ENCODE measurements at places on chromosomes 1 and 21. TPM values are rescaled to one million over a fixed set of nuclear protein-coding genes. Genes with fewer than 3 reads are reported as not detected.

DNA sequence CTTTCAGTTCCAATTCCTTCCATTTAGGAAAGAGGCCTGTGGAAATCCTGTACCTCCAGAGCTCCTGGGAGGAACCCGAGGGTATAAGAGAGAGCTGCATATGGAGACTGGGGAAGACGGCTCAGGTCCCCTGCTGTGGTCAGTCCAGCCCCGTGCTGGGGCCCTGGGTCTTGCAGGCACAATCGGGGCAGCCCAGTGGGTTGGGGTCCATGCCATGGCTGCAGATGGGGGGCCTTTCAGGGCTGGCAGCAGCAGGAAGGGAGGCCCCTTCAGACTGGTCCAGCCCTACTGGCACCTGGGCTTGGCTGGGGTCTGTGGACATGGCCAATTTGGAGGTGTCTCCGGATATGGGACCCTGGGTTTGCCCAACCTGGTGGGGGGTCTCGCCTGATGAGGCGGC is 18.2 kb downstream of the HTR6 start:
- DNase-seq: no peak

DNA sequence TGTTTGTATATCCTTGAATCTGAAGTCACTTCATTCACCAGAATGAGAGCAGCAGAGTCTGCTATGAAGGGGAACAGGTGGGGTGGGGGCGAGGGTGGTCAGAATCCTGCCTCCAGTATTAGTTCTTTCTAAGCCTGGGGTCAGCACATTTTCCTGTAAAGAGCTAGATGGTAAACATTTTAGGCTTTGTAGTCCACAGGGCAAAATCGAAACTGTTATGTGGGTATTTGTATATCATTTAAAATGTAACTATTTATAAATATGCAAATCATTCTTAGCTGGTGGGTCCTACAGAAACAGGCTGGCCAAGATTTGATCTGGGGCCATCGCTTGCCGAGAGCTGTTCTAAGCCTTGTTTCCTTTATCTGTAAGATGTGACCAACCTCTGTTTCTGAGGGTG is 96.0 kb downstream of the IGSF21 start:
- no peak for DNase-seq

DNA sequence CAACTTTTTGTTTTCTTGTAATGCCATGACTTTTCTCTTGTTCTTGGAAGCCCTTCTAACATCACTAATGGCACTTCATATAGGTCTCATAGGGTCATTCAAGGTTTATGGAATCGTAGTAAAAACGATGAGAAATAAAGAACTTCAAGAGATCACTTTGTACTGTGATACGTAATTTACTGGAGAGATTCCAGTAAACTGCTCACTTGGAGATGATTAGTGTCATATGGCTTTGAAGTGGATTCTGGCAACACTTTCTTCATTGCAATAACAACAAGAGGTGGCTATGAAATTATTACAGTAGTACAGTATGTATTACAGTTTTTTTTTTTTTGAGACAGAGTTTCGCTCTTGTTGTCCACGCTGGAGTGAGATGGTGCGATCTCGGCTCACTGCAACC is 103.4 kb downstream of the RUSC1 start:
- peak; percentile 64 for DNase-seq

- no peak for DNase-seq
These were observed 38.1 kb downstream of the SLC44A3 start for GRCh38 chr1:94858276-94858675.

- no peak for DNase-seq
These were observed 300.8 kb downstream of the DISC1 start for GRCh38 chr1:231927431-231927830.

CCDC30 gene
- total RNA-seq: 13.5 TPM

DNA sequence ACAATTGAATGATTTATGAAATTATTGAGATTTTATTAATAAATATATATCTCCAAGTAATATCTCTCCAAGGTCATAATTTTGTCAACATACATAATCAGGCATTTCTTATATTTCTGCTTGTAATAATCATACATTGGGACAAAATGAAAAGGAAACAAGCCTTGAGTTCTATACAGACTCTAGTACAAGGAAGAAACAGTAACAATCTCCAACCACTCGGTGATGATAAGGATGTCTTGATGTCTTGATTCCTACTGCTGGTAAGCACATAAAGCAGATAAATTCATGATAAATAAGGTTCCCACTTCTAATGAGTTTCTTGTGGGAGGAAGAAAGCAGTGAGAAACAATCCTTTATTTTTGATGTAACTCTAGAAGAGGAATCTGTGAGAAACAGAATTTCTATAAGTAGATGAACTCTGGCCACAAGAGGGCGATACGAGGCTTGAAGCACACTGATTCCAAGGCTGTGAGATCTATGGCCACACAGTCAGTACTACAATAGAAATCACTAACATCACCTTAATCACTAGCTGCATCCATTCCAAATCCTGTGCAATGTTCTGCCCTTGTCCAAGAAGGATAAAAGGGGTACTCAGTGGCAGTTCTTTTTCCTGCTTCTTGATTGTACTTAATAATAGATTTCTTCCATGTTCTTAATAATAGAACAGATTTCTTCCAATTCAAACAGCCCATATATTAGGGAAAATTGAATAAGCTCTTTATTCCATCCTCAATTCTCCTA is 41.4 kb upstream of the LRRC8B start:
- peak; percentile 89 for DNase-seq

IL20 gene
- total RNA-seq: not detected

DNA sequence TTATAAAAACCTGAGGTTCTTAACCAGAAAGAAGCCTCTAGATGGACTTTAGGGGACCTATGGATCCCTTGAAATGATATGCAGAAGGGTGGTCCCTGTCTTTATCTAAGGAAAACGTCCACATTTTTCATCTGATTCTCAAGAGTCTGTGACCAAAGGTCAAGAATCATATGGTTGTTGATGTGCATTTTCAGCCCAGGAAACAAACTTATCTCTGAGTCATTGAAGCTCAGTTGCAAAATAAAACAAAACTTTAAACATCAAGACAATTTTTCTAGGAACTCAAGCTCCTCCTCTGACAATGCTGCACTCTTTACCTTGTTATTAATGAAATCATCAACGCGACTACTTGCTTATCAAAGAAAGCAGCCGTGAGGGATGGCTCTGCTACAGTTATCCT is 83.3 kb downstream of the TIAM1 start:
- no peak for DNase-seq

DNA sequence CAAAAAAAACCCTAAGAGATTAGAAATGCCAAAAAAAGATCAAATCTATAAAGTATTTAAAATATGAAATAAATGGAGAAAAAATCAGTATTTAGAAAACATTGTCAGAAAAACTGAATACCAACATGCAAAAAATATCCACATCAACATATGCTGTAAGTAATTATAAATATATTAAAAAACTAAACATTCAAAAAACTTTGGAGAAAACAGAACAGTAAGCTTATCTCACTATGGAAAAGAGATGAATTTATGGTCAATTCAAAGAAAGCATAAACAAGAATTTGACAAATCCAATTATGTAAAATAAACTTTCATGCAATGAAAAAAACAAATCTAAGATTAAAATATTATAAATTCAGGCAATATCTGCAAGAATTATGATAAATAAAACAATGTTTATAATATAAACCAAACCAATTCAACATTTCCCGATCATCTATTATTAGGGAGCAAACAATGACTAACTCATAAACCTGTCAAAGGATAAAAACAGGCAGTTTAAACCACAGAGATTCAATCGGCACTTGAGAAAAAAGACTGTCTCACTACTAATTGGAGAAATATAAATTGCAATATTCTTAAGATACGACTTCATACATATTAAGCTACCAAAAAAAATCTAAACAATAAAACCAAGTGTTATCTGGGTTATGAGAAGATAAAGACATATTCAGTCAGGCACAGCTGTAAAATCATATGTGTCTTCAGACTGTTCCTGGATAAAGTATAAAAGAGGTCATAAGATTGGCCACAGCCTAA is 21.8 kb downstream of the EYA3 start:
- DNase-seq: no peak

SLC45A1 gene
- total RNA-seq: 0.74 TPM

SPRR2A gene
- not detected for total RNA-seq

FLVCR1 gene
- 8.6 TPM for total RNA-seq

KAZN gene
- 12.9 TPM for total RNA-seq

- no peak for DNase-seq
These were observed 1.4 kb upstream of the CSF3R start for GRCh38 chr1:36484099-36484498.

- DNase-seq: peak; percentile 22
These were observed 66.3 kb downstream of the CD58 start for GRCh38 chr1:116504308-116505156.

MAGI3 gene
- total RNA-seq: 137 TPM

CD1E gene
- total RNA-seq: 1.3 TPM

- no peak for DNase-seq
These were observed 3.0 kb downstream of the RXFP4 start for GRCh38 chr1:155944444-155944799.

DNA sequence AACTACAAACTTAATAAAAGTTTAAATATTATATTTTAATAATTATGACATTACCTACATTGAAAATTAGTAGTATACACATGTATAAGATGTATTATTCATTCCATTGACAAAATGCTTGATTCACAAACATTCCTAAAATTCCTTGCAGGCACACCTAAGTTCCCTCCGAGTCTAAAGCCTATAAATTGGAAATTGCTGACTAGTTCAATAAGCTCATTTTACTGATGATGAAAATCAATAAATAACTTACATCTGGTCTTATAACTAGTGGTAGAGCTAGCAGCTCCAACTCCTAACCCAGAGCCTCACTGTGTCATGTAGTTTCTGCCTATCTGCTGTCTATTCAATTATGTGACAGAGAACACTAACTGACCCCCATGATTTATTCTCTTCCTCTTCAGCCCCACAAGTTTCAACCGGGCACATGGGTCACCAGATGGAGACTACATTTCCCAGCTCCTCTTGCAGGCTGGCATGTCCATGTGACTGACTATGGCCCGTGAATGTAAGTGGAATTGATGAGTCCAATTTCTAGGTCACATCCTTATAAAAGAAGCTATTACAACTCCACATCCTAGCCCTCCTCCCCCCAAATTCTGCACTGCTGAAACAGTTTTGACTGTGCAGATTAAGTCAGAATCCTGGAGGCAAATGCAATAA is 29.6 kb upstream of the LRRC8D start:
- no peak for DNase-seq

GRCh38 chr1:232951180-232951579 is 769 bp downstream of the NTPCR start:
- no peak for DNase-seq

- DNase-seq: peak; percentile 85
These were observed 2.1 kb downstream of the VCAM1 start for GRCh38 chr1:100721526-100722207.

SERTAD4 gene
- total RNA-seq: 7.8 TPM
